ENCODE measurements at places on chromosomes 3 and 15.

GRCh38 chr15:69025320-69025719 lies 10.8 kb downstream of the NOX5 start:
- DNase-seq: no peak

DNA sequence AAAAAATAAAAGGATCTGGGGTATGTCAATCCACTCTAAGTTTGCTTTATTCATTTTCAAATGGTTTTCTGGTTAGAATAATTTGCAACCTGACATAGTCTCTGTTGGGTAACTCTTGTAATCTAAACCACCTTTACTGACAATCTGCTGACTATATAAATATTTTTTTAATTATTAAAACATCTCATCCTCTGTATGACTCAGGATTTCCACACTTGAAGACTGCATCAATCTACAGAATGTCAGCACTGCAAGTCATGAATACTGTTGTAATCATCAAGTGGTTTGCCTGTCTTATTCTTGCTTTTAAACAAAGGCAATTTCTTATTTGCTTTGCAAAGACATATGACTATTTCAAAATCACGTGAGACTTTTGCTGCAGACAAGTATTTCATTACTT lies 42.1 kb downstream of the VGLL3 start:
- DNase-seq: no peak

GRCh38 chr3:23580096-23580713 lies 225.6 kb upstream of the UBE2E1 start:
- DNase-seq: no peak

- DNase-seq: no peak
Measured at GRCh38 chr15:31574766-31575165, 248.1 kb downstream of the KLF13 start.

- DNase-seq: no peak
Measured at GRCh38 chr3:143265501-143266070, 146.0 kb downstream of the CHST2 start.

DNA sequence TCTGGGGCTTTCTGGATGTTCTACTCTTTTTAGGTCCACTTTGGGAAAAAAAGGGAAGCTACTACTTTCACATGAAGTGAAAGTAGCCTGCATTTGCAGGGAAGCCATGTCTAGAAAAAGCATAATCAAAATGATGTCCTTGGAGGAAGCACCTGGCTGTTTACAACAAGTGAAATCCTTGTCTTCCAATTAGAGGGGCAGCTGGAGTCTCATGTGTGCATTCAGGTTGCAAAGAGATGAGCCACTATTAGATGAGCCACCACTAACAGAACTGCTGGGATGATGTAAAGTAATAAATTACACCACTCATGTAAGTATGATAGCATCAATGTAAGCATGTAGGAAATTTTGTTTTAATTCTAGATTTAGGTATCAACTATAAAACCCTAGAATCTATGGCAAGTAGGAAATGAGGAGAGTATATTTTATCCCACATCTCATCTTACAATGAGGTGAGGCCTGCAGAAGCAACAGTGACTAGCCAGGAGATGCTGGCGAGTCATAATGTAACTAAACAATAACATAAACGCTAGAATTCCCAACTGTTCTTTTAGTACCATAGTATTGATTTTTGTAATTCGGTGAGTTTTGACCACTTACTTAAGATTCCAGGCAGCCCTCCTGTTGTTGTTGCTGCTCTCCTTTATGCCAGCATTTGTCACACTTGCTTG lies 75.9 kb downstream of the TMEM108 start:
- no peak for DNase-seq

DNA sequence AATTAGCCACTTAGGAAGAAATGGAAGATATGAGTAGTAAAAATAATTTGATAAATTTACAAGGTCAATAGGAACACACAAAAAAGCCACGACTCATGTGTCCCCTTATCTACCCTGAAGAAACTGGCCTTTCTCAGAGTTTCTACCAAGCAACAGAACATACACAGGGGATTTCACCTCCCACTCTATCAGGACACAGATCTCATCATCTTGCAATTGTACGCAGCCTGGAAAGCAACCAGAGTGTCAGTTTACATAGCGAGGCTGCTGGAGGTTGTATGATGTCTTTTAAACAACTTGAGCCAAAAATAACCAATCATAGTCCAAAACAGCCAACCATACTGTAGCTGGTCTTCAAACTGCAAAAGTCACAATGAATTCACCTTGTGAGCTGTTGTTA lies 19.7 kb upstream of the LMOD3 start:
- DNase-seq: no peak

- no peak for DNase-seq
Measured at GRCh38 chr15:37031198-37031597, 69.2 kb downstream of the MEIS2 start.

Data from DMS79 treated with DMSO at 0.1 percent for 48 hours (cell line).